SJSA1 (cell line): ENCODE measurements at places on chromosomes 16 and 17.

- H3K4me1 ChIP-seq, result no peaks in the 10 kb centered on the region
- no peaks in the 10 kb centered on the region for H3K36me3 ChIP-seq
- DNase-seq, result no peak
- H3K27me3 ChIP-seq, result no peaks in the 10 kb centered on the region
- no peak overlapping the region for H3K27ac ChIP-seq
These were observed 41.5 kb upstream of the CDH5 start for GRCh38 chr16:66324815-66325515.

DNA sequence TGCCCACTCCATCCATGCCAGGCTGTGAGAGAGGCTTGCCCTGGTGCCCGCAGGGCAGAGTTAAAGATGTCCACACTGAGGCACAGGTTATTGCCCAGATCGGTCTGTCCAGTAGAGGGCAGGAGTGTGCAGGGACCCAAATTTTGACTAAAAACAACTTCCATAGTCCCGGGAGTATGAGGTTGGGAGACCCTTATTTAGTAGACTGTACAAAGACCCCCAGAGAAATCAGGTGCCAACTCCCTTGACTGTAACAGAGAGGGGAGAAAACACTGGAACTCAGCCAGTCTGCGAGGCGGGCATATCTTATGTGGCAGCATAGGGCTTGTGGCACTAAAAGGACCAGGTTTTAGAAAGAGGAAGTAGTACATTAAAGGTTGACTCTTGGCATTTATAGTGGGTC lies 43.4 kb downstream of the HNF1B start:
- H3K4me1 ChIP-seq, result peaks cover 24% of the 10 kb centered on the region
- H3K27ac ChIP-seq, result no peak overlapping the region
- no peak for DNase-seq
- H3K36me3 ChIP-seq, result no peaks in the 10 kb centered on the region

GRCh38 chr16:57150682-57151330 lies 35.0 kb downstream of the PSME3IP1 start:
- peaks cover 42% of the 10 kb centered on the region for H3K36me3 ChIP-seq
- H3K4me1 ChIP-seq, result peaks cover 27% of the 10 kb centered on the region
- H3K27me3 ChIP-seq, result no peaks in the 10 kb centered on the region
- no peak for DNase-seq
- H3K27ac ChIP-seq, result no peak overlapping the region

- H3K27me3 ChIP-seq, result no peaks in the 10 kb centered on the region
- H3K4me1 ChIP-seq, result peaks cover 4% of the 10 kb centered on the region
- DNase-seq, result no peak
These were observed 6.7 kb downstream of the GIT1 start for GRCh38 chr17:29582772-29583171.

- no peaks in the 10 kb centered on the region for H3K36me3 ChIP-seq
- H3K4me3 ChIP-seq, result no peak overlapping the region
- H3K4me1 ChIP-seq, result peaks cover 5% of the 10 kb centered on the region; the same call in 1 of the 2 replicates
- no peak for DNase-seq
These were observed 4.6 kb upstream of the SLC12A3 start for GRCh38 chr16:56860226-56861020.

DNA sequence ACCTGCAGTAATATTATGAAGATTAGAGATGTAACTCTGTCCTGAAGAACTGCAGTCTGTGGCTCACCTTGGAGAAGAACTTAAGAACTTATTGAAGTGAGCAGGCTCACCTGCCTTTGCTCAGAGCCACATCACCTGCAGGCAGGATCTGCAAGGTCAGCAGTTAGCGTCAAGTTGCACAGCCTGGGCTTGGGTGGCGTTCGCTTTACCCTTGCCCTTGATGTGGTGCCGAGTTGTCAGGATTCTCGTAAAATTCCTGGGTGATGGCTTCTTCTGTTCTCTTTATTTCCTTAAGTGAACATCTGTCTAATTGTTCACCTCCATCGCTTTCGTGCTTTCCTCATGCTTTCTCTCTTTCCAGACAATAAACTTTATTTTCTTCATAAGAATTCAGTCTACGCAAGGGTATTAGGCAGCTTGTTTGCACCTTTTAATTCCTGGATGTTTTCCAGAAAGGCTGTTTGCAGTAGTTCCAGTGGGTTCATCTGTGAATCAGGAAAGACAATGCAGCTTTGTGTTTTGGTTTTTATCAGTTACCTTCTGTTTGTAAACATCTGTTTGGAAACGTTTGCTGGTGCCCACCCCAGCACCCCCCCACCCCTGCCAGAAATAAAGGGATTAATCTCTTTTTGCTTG lies 254.3 kb downstream of the WWOX start:
- no peak overlapping the region for H3K4me3 ChIP-seq
- H3K4me1 ChIP-seq, result no peaks in the 10 kb centered on the region
- no peak for DNase-seq
- no peaks in the 10 kb centered on the region for H3K27me3 ChIP-seq
- no peak overlapping the region for H3K27ac ChIP-seq

- H3K27ac ChIP-seq, result no peak overlapping the region
- peaks cover 25% of the 10 kb centered on the region for H3K4me1 ChIP-seq
- H3K36me3 ChIP-seq, result no peaks in the 10 kb centered on the region
- H3K27me3 ChIP-seq, result no peaks in the 10 kb centered on the region
These were observed 181.3 kb downstream of the HS3ST3A1 start for GRCh38 chr17:13420418-13420826.

DNA sequence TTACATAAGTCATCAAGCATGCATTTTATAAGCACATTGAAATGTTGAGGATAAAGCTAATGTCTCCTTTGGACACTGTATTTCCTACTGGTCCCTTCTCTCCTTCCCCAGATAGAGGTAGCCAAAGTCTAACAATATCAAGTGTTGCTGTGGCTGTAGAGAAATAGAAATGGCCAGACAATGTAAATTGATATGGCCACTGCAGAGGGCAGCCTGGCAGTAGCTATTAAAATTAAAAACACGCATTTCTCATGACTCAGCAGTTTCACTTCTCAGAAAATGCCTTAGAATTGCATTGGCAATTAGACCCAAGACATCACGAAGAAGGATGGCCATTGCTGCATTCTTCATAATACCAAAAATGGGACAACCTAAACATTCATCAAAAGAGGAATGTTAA lies 46.8 kb upstream of the MRTFB start:
- no peak overlapping the region for H3K4me3 ChIP-seq
- H3K27me3 ChIP-seq, result peaks cover 5% of the 10 kb centered on the region; the same call in 1 of the 2 replicates
- 0 out of 2 replicates have a peak, but pooled peaks cover 3% of the 10 kb centered on the region for H3K4me1 ChIP-seq
- no peaks in the 10 kb centered on the region for H3K36me3 ChIP-seq
- no peak for DNase-seq

DNA sequence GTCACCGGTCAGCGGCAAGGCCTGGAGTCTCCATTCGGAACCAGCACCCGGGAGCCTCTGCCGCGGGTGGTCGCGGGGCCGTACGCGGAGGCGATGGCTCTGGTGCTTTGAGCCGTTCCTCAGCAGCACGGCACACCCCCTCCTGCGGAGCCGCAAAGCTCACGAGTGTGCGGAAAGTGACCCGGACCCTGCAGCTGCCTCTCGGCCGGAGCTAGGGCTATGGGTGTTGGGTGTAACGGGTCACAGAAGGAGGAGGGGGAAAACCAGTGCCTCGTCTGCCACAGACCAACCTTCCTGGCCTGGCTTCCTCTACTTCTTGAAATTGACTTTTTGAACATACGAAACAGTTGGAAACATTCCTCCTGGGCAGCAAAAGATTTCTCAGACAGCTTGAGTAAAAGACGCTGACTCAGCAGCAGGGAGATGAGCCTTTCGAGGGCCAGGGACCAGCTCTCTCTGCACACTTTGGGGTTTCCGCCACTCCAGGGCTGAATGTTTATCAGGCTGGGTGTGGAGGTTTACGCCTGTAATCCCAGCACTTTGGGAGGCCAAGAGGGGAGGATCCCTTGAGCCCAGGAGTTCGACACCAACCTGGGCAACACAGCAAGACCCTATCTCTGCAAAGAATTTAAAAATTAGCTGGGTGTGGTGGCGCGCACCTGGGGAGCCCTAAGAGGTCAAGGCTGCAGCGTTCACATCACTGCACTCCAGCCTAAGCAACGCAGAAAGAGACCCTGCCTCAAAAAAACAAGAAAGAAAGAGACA lies 26.4 kb upstream of the PITPNA start:
- H3K27ac ChIP-seq, result no peak overlapping the region
- no peak overlapping the region for H3K4me3 ChIP-seq
- no peaks in the 10 kb centered on the region for H3K36me3 ChIP-seq
- H3K4me1 ChIP-seq, result peaks cover 18% of the 10 kb centered on the region
- no peak for DNase-seq
- no peaks in the 10 kb centered on the region for H3K27me3 ChIP-seq

DNA sequence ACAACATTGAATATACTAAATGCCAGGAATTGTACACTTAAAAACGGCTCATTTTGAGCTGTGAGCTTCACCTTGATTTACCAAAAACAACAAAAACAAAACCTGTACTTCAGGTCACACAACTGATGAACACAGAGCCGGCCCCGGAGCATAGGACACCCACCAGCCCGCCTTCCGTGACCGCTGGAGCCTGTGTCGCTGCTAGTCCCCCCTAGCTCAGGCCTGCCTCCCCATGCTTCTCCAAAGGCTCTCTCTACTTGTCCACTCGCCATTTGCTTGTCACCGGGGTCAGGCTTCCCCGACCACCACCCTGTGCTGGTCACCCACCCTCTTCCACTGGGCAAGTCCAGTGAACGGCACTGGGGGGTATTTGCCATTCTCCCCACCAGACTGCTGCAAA lies 113.8 kb upstream of the TNRC6C start:
- H3K27me3 ChIP-seq, result no peaks in the 10 kb centered on the region
- H3K4me3 ChIP-seq, result no peak overlapping the region
- H3K36me3 ChIP-seq, result no peaks in the 10 kb centered on the region
- no peak for DNase-seq
- no peak overlapping the region for H3K27ac ChIP-seq
- peaks cover 18% of the 10 kb centered on the region for H3K4me1 ChIP-seq

GRCh38 chr16:9119795-9120194 lies 28.4 kb downstream of the HAPSTR1 start:
- DNase-seq, result no peak
- H3K36me3 ChIP-seq, result peaks cover 86% of the 10 kb centered on the region
- no peaks in the 10 kb centered on the region for H3K27me3 ChIP-seq

DNA sequence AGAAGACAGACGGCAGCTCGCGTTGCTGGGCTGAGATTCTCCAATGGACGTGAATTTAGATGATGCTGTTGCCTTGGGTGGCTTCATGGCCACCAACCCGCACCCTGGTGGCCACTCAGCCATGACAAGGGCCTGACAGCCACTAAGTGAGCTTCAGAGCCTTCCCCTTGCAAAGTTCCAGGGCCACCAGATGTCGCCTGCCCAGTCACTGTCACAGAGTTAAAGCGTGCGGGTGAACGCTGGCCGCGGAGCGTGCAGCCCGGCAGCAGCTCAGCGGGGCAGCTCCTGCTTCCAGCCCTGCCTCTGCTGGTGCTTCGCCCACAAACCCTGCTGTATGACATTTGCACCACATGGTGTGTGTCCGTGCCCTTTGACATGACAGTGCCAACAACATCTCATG lies 13.3 kb upstream of the KREMEN2 start:
- no peak overlapping the region for H3K27ac ChIP-seq
- no peak for DNase-seq
- H3K27me3 ChIP-seq, result peaks cover 20% of the 10 kb centered on the region
- H3K36me3 ChIP-seq, result no peaks in the 10 kb centered on the region
- no peaks in the 10 kb centered on the region for H3K4me1 ChIP-seq

- no peak overlapping the region for H3K27ac ChIP-seq
- H3K4me1 ChIP-seq, result peaks cover 32% of the 10 kb centered on the region
- H3K36me3 ChIP-seq, result peaks cover 60% of the 10 kb centered on the region
These were observed 15.0 kb downstream of the CAVIN1 start for GRCh38 chr17:42408061-42408460.

DNA sequence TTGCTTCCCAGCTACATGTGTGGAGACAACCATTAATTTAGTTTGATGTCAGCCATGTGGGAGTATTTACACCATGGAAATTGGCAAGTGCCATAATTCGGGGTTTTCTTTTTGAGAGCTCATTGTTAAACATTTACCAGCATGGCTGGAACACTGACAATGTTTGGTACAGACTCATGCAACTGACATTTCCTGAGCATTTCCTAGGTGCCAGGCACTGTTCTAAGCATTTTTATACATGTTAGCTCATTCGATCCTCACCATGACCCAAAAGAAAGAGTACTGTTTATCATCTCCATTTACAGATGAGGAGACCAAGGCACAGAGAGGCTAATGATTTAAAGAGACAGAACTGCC lies 86.9 kb downstream of the FOXL1 start:
- H3K27ac ChIP-seq, result peak overlapping the region; percentile 89
- H3K4me1 ChIP-seq, result peaks cover 53% of the 10 kb centered on the region
- H3K36me3 ChIP-seq, result no peaks in the 10 kb centered on the region

GRCh38 chr16:65775829-65776228 lies 590.7 kb upstream of the CDH5 start:
- H3K27me3 ChIP-seq, result no peaks in the 10 kb centered on the region
- H3K27ac ChIP-seq, result no peak overlapping the region
- DNase-seq, result no peak
- H3K36me3 ChIP-seq, result no peaks in the 10 kb centered on the region
- no peak overlapping the region for H3K4me3 ChIP-seq
- H3K4me1 ChIP-seq, result no peaks in the 10 kb centered on the region

- peak overlapping the region; percentile 79 for H3K4me3 ChIP-seq
- H3K4me1 ChIP-seq, result peaks cover 33% of the 10 kb centered on the region
- DNase-seq, result no peak
These were observed 1.6 kb downstream of the NHERF1 start for GRCh38 chr17:74750039-74750326.

DNA sequence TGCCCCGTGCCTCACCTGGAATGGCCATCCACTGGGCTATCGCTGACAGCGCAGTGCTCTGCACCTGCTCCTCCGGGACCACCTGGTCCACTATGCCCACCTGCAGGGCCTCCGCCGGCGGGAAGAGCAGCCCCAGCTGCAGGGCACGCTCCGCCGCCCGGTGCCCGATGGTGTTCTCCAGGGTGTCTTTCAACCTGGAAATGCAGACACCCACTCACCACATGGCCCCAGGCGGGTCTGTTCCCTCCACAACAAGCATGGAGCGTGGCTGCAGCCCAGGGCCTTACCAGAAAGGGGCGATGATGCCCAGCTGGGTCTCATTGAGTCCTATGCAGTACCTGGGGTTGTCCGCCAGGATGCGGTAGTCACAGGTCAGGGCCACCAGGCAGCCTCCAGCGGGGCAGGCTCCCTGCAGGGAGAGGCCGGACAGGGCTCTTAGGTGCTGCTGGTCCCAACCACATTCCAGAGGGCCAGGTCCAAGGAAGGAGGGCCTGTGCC lies 6.8 kb downstream of the DNASE1L2 start:
- no peak overlapping the region for H3K4me3 ChIP-seq
- no peak for DNase-seq
- H3K4me1 ChIP-seq, result no peaks in the 10 kb centered on the region
- H3K27me3 ChIP-seq, result no peaks in the 10 kb centered on the region
- no peak overlapping the region for H3K27ac ChIP-seq
- H3K36me3 ChIP-seq, result peaks cover 79% of the 10 kb centered on the region

DNA sequence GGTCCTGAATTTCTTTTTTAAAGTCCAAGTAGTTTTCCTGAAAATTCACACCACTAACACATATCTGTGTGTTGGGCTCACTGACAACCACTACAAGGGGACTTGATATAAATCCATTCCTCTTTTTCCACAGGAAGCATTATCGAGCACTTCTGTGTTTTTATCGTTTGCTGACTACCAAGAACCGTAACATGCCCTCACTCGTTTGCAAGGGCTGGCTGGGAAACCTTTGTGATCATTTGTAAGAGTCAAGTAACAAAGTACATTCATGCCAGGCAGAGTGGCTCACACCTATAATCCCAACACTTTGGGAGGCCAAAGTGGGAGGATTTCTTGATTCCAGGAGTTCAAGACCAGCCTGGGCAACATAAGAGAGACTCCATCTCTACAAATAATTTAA lies 62.1 kb downstream of the ZZEF1 start:
- H3K4me3 ChIP-seq, result no peak overlapping the region
- no peaks in the 10 kb centered on the region for H3K4me1 ChIP-seq
- DNase-seq, result no peak
- H3K27ac ChIP-seq, result no peak overlapping the region
- H3K36me3 ChIP-seq, result peaks cover 84% of the 10 kb centered on the region
